ENCODE measurements at places on chromosomes 16 and 17.

DNA sequence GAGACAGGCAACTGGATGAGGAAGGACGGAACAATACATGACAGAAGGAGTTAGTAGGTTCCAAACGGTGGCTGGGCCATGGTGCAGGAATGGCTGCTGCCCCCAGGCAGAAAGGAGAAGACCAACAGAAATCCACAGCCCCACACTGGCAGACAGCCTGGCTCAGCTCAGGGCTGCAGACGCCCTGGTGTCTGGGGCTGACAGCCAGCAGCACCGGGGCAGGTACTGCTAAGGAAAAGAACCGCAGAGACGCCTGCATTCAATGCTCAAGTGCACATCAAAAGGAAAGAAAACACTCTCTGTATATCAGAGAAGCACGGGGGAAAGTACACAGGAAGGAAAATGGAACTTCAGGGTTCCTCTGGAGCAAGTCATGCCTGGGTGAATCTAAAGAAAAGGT, 53.4 kb downstream of the GAS7 start:
- no peak for DNase-seq

DNA sequence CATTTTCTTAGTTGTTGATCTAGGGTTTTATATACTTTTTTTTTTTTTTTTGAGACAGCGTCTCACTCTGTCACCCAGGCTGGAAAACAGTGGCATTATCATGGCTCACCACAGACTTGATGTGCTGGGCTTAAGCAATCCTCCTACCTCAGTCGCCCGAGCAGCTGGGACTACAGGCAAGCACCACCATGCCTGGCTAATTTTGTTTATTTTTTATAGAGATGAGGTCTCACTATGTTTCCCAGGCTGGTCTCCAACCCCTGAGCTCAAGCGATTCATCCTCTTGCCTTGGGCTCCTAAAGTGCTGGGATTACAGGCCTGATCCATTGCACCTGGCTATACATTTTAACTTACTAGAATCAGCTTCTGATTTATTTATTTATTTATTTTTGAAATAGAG, 34.2 kb upstream of the ATP2A3 start:
- no peak for DNase-seq

DNA sequence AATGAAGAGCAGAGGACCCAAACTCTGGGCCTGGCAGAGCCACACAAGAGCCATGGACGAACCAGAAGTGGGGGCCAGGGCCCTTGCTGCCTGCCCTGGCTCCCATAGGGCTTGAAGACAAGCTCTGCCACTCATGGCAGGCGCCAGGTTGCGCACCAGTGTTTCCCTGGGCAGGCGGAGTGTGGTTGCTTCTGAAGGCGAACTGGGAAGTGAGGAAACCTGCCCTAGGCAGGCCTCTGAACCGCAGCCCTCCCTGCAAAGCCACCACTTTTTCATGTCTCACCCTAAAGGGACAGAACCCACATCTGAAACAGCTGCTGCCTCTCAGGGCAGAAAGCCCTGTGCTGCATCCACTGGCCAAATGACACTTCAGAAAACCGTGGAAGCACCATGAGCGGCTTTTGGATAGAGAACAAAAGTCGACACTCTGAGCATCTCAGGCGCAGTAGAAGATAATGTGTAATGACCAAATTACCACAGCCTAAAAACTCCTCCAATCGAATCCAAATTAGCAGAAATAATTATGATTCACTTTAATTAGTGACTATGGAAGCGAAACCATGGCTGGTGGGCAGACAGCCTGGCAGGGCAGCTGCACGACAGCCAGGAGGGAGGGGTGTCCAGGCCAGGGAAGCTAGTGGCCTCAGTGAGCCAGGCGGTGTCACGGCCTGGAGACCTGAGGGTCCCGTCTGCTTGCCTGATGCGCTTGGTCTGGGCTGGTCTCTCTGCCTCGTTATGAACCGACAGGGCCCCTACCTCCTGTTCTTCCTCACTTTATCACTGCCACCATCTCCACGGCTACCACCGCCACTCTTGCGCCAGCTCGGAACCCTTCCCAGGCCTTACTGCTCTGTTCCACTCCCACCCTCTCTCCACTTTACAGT, 59.1 kb downstream of the PRMT7 start:
- DNase-seq = peak; percentile 9

DNA sequence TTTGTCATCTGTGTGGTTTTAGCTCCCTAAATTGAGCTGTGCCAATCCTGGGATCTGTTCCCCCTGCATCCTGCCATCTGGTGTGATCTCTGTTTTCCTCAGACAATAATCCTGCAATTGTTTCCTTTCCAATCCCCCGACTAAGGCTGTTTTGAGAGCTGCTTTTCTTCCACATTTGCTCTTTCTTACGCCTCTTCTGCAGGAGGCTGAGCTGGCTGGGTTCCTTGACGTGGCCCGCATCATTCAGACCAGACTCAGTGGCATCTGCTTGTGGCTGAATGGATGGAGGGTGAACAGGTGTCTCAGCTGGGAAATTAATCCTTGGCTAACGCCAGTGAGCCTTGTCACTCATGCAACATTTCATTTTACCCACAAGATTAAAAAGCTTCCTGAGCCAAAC, 9.8 kb upstream of the MED9 start:
- DNase-seq = no peak

DNA sequence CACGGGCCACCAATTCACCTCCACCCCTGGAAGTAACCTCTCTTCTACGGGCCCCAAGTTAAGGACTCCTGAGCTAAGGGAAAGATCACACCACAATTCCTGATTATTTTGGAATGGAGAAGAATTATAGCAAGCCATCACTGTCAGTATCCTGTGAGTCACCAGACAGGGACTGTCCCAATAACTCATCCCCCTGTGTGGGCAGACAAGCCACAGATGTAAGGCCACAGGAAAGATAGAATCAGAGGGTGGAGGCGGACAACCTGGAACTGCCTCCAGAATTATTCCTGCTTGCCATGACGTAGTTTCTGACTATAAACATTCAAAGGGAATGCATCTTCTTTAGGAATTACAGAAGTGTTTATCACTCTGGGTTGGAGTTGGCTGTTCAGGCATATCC, 5.8 kb upstream of the MYO1D start:
- peak; percentile 71 for DNase-seq

DNA sequence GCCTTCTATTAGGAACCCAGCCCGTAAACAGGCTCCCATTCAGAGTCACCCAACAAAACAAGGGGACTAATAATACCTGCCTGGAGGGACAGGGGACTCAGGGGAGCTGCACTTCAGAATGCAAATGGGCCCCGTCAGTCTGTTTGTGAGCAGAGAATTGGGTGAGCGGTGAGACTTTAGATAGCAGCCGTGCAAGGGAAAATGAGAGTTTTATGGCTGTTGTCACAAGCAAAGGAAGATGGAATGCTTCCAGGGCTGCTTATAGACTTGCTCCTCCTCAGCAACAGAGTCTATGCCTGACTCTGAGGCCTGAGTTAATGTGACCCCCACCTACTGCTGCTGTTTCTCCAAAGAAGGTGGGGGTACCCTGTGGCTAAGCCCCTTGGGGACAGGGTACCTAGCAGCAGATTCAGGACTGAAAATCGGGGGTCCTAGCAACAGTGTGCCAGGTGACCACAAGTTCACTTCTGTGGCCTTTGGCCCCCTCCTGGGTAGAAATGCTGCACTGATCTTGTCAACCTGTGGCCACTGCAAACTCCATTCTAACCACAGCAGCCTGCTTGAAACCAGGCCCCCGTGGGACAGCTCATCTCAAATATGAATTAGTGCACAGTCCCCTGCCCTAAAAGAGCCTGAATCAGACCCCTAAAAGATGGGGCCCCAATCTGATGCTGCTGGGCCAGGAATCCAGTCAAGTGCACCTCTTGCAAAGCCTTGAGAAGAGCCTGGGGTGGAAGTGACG, 126.4 kb downstream of the C16orf78 start:
- no peak for DNase-seq

DNA sequence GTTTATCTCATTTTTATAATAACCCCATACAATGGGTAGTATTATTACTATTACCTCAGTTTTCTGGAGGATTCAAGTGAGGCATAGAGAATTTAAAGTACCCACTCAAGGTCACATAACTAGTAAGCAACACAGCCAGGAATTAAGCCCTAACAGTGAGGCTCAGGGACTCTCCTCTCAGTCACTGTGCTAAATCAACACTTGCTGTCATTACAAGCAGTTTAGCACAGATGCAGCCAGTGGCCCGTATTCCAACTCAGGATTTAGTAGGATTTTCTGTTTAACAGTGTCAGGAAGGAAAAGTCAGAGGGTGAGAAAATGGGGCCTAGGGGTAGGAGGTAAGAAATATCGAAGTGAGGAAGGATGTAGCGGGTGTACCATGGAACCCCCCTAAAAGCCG, 536.9 kb downstream of the TMEM114 start:
- no peak for DNase-seq

DNA sequence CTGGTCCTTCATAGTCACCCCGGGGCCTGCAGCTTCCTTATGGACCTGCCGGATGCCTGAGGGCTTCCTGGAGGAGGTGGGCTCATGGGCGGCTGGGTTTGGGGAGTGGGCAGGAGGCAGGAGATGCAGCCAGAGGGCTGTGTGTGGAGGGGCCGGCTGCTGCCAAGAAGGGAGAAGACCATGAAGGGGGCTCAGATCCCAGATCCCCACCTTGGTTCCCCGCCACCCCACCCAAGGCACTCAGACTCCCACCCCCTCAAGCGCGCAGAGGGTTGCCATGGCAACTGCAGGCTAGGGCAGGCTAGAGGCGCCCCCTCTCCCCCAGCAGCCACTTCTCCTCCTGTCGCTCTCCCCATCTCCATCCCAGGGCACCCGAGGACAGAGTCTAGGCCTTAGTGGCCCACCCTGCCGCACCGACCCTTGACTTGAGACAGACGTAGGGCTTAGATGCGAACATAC, 104.5 kb downstream of the CRLF3 start:
- no peak for DNase-seq

DNA sequence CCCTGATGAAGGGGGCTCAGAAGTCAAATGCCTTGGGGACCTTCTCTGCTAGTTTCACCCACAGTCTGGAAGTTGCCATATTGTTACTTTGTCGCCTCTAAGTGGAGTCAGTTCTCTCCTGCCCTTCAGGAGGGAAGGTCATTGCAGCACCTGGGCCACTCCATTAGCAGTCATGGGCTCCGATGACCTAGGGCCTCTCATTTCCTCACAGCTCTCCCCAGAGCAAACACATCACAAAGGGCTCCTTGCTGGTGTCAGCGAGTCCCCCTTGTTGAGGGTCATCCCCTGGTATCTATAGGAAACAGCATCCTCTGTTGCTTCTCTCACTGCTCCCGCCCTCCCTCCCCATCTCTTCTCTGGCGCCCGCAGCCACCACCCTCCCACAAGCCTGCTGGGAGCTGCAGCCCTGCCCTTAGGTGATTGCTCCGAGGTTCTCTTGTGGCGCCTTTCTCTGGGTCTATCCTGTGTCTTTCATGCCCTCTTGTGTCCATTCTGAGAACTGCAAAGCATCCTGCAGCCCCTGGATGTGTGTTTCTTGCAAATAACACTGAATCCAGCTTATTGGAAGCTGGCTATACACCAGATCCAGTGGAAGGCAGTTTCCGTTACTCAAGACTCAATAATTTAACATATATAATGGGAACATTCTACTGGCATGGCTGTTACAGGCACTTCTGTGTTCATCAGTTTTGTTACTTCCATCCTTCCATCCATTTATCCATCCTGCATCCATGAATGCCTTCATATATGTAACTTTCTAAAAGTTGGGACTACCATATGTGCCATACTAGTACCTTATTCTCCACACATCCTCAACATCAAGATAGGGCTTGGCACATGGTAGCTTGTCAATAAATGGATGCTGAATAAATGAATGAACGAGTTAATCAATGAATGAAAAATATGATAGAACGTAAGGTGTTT, 21.2 kb downstream of the PDILT start:
- peak; percentile 15 for DNase-seq

GRCh38 chr16:73065632-73066330, 17.9 kb upstream of the ZFHX3 start:
- no peak for DNase-seq
